Epithelial cell of proximal tubule (primary cell): ENCODE measurements at places on chromosomes 16 and 17.

GRCh38 chr16:72561-73548, at the start of gene RHBDF1:
RHBDF1 (minus strand) TSS chr16:72631; CDS start chr16:65015, 7,616 bp downstream.
- no peak for DNase-seq

- DNase-seq, result no peak
Measured at GRCh38 chr17:29583324-29584248, 5.9 kb downstream of the GIT1 start.

GRCh38 chr17:39325528-39326240, 75.7 kb downstream of the FBXL20 start:
- no peak for DNase-seq

DNA sequence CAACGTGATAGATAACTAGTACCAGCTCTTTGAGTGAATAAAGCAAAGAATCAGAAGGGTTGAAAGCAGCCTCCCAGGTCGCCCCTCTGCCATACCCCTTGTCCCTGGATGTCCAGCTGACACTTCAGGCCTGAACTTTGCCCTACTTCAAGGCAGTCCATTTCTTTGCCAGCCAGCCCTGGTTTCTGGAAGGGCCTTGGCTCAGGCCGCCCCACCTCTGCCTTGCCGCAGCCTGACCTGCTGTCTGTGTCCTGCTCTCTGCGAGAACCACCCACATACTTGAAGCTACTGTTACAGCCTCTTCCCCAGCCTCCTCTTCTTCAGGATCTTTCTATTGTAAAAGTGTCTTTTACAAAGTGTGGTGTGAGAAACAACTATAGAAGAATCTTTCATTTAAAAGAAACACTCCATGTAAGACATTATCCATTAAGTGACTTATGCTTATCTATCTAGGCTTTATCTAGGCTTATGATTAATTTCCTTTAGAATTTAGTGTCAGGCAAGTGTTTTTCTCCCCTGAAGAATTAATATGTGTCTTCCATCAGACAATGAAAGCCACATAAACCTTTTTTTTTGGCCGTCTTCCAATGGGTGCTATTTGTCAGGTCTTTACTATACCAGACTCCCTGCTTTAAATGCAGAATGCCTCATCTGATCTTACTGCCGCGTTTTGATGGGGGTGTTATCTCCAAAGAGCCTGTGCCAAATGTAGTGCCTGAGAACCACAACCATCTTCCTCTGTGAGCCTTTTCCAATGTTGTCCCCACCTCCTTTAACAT, 133.9 kb downstream of the SOCS1 start:
- DNase-seq, result no peak

- DNase-seq, result no peak
Measured at GRCh38 chr16:67423611-67424260, 7.2 kb upstream of the HSD11B2 start.
